ENCODE measurements at places on chromosomes 11 and 22.

DNA sequence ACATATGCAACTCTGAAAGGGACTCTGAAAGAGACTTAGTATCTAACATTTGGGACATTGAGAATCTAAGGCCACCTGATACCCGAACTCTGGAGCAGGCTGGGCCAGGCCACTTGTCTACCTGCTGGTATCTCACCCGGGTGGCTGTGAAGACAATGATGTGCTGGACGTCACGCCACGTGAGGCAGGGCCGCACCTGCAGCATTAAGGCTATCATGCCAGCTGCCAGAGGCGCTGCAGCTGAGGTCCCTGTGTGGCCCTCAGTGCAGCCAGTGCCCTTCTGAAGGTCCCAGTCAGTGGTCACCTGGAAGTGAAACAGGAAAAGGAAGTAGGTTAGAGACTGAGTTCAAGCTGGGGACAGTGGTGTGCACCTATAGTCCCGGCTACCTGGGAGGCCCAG lies 12.4 kb downstream of the PCSK7 start:
- DNase-seq, result no peak

DNA sequence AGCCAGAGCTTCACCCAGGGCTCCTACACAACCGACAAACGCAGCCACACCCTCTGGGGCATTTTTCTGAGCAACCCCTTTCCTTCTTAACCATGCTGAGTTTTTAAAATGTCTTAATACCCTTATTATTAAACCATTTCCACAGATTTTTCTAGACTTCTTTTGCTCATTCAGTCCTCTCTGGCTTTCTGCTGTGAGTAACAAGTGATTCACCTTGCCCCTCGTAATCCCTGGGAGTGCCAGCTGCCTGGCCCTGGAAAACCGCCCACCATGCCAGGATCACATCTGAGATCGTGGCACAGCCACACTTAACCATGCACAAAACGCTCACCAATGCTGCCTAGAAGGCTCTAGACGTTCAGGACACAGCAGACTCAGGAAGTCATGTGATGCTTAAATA lies 25.4 kb downstream of the YPEL1 start:
- no peak for DNase-seq

GRCh38 chr11:114102993-114103896 lies 43.7 kb downstream of the ZBTB16 start:
- no peak for DNase-seq

DNA sequence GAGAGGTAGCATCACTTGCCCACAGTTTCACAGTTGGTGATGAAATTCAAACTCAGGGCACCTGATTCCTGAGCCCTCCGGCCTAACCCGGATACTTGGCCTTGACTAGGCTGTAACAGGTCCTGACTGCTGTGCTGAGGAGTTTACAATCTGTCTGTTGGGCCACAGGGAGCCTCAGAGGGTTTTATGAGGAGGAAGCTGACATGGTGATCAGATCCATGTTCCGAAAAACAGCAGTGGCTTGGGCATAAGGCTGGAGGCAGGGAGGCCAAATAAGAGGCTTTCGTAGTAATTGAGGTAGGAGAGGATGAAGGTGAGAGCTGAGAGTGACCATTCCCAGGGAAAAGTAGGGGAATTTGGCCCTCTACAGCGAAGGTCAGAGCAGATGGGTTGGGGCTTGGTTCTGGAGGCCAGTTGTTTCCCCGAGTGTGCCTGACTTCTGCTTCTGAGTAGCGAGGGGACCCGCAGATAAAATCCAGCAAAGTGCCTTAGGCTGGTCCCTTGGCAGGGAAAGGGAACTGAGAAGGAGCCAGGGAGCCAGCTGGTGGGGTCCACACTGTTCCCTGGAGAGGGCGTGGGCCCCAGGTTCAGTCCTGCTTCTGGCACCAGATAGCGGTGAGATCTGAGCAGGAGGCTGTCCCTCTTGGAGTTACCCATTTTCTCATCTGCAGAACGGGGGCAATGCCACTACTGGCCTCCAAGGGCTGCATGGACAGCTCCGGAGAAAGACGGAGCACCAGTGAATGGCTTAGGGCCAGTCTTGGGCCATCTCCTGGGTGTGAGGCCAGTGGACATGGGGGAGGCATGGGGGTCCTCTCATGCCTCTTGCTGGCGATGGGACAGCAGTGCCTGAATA lies 6.5 kb downstream of the PRDM11 start:
- no peak for DNase-seq

- no peak for DNase-seq
Observed at GRCh38 chr11:104191124-104191523, 27.2 kb upstream of the PDGFD start.

DNA sequence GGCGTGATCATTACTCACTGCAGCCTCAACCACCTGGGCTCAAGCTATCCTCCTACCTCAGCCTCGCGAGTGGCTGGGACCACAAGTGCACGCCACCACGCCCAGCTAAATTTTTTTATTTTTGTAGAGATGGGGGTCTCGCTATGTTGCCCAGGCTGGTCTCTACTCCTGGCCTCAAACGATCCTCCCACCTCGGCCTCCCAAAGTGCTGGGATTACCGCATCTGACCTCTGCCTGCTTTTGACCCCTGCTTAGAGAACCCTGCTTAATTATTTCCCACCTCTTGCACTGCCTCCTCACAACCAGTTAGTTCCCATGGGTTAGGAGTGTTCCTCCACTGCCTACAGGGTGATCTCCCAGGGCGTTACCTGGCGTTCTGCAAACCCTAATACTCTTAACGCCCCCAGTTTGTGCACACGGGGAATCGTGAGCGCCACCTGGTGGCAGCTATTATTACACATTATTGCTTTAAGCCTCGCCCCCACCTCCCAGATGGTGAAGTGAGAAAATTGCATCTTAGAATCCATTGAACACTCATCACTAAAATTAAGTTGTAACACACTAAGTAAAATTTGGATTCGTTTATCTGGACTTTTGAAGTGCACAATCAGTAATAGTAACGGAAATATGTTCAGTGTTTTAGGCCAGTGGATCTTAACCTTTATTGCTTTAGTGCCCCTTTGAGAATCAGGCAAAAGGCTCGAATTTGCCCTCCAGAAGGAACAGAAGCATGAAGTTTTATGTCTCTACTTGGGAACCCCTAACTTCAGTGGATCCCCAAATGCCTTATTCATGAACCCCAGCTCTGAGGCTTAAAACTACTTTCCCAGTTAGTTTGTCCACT lies 61.4 kb upstream of the ASPHD2 start:
- peak; percentile 60 for DNase-seq

DNA sequence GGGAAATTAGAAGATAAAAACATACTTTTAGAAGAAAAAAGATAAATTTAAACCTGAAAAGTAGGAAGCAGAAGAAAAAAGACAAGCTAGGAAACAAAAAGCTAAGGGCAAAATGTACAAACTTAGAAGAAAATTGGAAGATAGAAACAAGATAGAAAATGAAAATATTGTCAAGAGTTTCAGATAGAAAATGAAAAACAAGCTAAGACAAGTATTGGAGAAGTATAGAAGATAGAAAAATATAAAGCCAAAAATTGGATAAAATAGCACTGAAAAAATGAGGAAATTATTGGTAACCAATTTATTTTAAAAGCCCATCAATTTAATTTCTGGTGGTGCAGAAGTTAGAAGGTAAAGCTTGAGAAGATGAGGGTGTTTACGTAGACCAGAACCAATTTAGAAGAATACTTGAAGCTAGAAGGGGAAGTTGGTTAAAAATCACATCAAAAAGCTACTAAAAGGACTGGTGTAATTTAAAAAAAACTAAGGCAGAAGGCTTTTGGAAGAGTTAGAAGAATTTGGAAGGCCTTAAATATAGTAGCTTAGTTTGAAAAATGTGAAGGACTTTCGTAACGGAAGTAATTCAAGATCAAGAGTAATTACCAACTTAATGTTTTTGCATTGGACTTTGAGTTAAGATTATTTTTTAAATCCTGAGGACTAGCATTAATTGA lies 1.0 kb downstream of the MALAT1 start:
- DNase-seq, result no peak

DNA sequence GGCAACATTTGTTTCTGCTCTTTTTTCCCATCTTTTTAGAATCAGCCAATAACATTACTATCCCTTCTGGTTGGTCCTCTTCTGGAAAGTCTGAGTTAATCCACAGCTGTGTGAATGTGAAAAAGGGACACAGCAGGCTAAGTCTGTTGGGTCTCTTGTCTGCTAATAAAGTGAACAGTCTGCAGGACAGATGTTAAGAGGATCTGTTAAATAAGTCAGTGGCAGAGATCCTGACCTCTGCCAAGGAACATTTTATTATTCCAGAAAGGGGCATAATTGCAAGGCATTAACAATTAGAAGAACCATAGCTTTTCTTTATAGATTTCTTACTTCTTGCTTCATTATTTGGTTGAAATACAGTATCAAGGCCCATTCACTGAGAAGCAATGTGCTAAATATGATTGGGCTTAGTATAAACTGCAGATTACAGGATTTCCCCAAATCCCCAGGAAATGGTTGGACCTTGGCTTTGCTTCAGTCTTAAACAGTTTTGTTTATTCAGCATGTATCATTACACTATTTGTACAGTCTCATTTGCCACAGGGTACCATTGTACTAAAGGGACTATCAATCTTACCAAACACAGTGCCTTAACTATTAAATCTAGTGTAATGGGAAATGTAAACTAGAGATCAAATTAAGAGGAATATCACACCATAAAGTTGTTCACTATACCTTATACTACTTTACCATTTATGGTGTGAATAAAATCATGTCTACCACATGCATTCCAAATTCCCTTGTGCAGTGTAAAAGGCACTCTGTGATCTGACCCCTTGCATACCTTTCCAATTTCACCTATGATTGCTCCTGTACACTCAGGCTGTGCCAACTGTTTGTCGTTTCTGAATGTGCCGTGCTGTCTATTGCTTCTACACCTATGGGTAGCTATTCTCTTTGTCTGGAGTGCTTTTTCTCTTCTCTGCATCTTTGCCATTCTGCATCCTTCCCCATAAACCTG lies 274.0 kb downstream of the SOX6 start:
- DNase-seq, result no peak

DNA sequence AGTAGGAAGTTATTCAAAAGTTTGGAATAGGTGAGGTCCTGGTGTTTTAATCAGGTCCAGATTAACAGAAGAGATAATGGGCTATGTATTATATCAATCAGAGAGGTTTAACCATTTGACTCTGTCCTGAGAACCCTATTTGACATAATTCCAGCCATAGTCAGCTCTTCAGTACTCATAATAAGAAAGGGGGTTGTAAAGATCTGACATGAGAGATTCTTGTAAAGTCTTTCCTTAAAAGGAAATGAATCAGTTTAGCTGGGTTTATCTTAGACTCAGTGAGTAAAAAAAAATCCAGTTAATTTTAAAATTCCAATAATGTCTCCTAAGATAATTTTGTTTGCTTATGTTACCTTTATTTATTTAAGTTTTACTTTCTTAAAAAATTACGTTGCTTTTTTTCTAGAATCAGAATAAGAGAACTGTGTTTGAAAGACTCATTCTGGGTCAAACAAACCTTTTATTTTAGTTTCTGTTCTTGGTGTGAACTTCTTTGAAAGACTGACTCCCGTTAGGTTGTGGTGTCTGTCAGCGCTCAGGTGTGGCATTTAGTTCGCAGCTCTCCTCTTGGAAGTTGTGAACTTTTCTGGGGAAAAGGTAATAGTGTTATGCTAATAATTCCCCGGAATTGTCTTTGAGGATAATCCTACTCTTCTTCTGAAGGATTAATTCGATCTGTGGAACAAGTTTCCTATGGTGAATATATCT lies 20.5 kb downstream of the NUCB2 start:
- no peak for DNase-seq

DNA sequence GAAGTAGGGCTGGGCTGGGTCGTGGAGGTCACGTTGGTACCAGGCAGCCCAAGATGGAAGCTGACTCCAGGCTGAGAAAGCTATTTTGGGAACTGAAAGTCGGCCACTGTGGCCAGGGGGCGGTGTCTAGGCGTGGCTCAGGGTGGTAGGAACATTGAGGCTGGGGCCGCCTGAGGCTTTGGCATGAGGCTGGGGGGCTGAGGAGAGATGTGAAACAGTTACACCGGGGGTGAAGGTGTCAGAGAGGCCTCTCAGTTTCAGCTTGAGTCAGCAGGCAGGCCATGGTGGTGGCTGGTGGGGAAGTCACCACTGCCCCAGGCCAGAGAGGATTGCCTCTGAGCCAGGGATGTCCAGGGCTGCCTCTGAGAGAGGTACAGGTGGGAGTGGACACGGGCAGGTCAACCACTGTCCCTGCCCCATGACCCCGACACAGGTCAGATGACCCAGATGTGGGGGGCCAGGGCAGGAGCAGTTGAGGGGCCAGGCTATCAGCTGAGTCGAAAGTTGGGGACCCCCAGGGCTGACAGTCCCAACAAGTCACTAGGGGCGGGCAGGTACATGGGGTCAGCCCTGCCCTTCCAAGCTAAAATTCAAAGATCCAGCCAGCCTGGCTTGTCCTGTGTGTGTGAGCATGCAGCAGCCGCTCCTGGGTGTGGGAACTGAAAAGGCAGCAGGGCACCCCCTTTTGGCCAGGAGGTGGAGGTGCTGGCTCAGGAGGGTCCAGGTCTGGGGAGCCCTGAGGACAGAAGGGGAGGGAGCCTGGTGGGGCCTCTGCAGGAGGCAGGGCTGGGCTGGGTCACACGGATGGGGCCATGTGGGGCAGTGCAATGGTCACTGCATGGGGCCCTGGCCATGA lies 7.2 kb downstream of the KCNK7 start:
- DNase-seq, result peak; percentile 50

DNA sequence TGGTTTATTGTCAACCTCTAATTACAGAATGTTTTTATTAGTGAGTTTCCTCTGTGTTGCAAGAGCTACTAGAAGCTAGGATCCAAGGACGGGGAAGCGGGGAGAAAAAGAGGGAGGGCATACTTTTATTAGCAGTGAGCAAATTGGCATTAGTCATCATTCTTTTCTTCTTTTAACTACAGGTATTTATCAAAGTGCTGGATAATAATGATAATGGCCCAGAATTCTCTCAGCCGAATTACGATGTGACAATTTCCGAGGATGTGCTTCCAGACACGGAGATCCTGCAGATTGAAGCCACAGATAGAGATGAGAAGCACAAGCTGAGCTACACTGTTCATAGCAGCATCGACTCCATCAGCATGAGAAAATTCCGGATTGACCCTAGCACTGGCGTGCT lies 179.7 kb upstream of the MTNR1B start:
- DNase-seq, result no peak

- DNase-seq, result no peak
Observed at GRCh38 chr11:111569476-111569875, 29.0 kb downstream of the LAYN start.

- DNase-seq, result no peak
Observed at GRCh38 chr11:69391192-69392103, 90.0 kb upstream of the LINC01488 start.

DNA sequence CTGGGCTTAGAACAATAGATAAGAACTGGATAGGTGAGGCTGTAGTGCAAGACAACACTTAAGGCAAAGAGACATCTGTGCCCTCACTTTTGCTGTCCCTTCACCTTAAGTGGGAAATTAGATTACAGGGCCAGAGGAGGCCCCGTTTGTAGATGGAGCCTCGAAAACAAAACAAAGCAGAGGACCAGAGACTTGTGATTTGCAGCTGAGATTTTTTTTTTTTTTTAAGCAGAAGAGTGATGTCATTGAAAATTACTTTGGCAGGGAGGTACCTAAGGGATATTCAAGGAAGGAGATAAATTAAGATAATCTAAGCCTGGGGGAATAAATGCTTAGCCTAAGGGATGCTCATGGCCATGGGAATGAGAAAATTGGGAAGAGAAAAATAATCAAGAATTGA lies 31.4 kb downstream of the ZC3H12C start:
- no peak for DNase-seq

GRCh38 chr11:18791969-18792628 lies 501 bp upstream of the PTPN5 start:
- no peak for DNase-seq

- DNase-seq, result no peak
Observed at GRCh38 chr11:95931916-95932315, 8.0 kb upstream of the MTMR2 start.

Measured in BE2C (cell line).